Activated T-cell treated with anti-CD3 and anti-CD28 coated beads, Interleukin-2, amount 50 U/mL, for 72 hours (primary cell): ENCODE measurements at places on chromosomes 7 and 10. TPM values are rescaled to one million over a fixed set of nuclear protein-coding genes. Genes with fewer than 3 reads are reported as not detected.

DNA sequence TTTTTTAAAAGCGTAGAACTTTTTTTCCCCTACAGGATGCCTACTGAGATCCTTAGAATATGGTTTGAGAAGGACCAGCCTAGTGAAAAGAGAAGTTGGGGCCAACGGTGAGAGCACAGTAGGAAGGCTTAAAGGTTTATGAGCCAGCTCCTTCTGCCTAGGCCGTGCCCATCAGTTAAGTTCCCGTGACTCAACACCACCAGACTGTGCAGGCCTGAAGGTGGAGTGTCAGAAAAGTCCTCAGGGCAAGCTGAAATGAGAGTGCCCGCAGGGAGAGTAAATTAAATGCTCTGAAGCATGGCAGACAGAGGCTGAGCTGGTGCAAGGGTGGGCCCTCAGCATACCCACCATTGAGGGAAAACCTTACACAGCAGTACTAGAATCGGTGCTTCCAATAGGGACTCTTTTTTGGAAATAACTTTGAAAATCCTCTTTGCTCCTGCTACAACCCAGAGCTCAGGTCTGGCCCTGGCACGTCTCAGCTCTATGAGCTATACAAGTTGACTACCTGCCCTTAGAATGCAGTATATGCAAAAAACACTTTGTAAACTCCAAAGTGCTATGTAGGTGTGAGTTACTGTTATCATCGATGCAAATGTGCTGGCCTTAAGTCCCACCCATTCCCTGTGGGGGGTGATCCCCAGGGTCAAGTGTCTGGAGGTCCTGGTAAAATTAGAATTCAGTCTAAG is 15.2 kb upstream of the C10orf67 start:
- no peak for DNase-seq
- H3K36me3 ChIP-seq = no peaks in the 10 kb centered on the region
- no peaks in the 10 kb centered on the region for H3K27me3 ChIP-seq
- H3K4me3 ChIP-seq = no peak overlapping the region
- H3K27ac ChIP-seq = no peak overlapping the region

- H3K27ac ChIP-seq = no peak overlapping the region
- H3K4me3 ChIP-seq = no peak overlapping the region
- H3K36me3 ChIP-seq = no peaks in the 10 kb centered on the region
- no peaks in the 10 kb centered on the region for H3K4me1 ChIP-seq
- DNase-seq = peak; percentile 39
- peaks cover 7% of the 10 kb centered on the region for H3K27me3 ChIP-seq
These were observed 70.5 kb downstream of the ADCYAP1R1 start for GRCh38 chr7:31122649-31123058.

- H3K4me1 ChIP-seq = no peaks in the 10 kb centered on the region
- H3K27me3 ChIP-seq = peaks cover 15% of the 10 kb centered on the region
- H3K36me3 ChIP-seq = no peaks in the 10 kb centered on the region
- H3K27ac ChIP-seq = no peak overlapping the region
- DNase-seq = no peak
These were observed 97.2 kb upstream of the LYZL1 start for GRCh38 chr10:29191674-29192073.

DNA sequence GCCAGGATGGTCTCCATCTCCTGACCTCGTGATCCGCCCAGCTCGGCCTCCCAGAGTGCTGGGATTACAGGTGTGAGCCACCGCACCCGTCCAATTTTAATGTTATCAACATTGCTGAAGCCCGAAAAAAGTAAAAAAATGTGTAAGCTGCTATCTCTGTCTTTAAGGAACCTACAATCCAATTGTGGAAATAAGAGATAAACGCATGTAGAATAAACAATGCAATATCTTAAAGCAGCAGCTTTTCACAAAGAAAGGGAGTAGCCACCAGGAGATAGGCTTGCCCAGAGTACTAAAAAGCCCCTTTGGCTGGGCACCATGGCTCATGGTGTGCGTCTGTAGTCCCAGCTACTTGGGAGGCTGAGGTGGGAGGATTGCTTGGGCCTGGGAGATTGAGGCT is 282.9 kb upstream of the LYZL1 start:
- no peaks in the 10 kb centered on the region for H3K4me1 ChIP-seq
- DNase-seq = no peak
- H3K4me3 ChIP-seq = no peak overlapping the region
- H3K27me3 ChIP-seq = no peaks in the 10 kb centered on the region

KLF6 gene
- total RNA-seq = 184 TPM

H2BK1 gene
- 4.4 TPM for total RNA-seq
